NCI-H1694 treated with DMSO at 0.1 percent for 48 hours (cell line): ENCODE measurements at places on chromosomes 7 and 10.

GRCh38 chr7:116708248-116708647 is 36.3 kb downstream of the MET start:
- no peak for DNase-seq

DNA sequence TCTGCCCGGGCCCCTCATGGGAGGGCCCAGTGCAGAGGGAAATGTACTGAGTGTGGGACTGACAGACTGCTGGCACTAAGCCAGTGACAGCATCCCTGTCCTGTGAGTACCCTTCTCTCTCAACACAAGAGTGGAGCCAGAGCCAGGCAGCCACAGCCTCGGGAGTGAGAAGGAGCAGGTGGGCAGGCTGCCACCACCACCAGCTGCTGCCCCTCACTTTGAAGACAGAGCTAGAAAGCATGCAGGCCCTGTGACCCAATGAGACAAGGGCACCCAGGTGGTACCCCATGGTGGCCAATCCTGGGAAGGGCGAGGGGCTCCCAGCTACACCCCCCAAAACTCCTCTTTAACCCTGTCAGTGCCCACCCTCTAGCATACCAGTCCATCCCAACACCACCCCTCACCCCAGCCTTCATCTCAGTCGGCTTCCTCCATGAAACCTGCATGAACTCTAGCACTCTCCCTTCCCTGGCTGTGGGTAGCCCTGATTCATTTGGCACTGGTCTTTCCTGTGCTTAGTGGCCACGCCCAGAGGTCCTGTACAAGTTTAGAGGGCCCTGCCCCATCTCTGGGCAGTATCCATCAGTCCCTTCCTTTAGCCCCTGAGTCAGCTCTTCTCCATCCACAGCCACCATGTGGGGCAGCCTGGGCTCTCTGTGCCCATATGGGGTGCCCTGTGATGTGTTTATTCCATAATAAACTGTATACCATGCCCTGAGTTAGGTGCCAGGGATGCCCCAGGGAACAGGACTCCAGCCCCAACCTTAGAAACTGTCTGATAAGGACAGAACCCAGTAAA is 207.0 kb upstream of the ZMIZ1 start:
- DNase-seq: peak; percentile 86

DNA sequence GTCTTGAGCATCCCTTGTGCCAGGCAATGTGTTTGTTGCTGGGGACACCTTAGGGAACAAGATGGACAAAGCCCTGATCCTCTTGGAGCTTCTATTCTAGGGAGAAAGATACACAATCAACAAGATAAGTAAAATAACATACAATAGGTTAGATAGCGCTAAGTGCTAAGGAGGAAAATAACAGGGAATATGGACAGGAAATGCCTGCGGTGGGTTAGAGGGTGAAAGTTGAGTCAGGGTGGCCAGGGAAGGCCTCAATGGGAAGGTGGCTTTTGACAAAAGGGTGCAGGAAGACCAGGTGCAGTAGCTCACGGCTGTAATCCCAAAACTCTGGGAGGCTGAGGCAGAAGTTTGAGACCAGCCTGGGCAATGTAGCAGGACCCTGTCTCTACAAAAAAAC is 38.3 kb upstream of the MYL10 start:
- no peak for DNase-seq

GRCh38 chr7:135257-135653 is 57.1 kb upstream of the FAM20C start:
- no peak for DNase-seq

GRCh38 chr10:123044391-123044790 is 35.6 kb downstream of the ACADSB start:
- DNase-seq: peak; percentile 5
